ENCODE measurements at places on chromosomes 13 and 19. TPM values are rescaled to one million over a fixed set of nuclear protein-coding genes. Genes with fewer than 3 reads are reported as not detected.

Gene ZFR2
- 0.34 TPM for total RNA-seq

DNA sequence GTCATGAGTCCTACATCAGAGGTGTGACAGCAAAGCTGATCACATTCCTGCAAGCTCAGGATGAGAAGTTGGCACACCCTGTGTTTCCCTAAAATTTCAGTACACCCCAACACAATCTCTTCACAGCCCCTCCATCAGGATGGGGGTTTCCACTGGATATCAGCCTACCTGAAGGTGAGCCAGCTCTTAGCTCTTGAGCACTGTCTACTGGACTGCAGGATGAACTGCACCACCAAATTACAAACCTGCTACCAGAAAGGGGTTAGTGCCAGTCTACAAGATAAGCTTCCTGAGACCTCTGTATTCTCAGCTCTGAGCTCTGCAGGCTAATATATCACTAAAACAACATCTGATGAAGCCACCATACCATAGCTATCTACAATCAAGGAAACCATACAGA lies 1616.2 kb upstream of the SPRY2 start:
- no peak overlapping the region for H3K27ac ChIP-seq
- no peaks in the 10 kb centered on the region for H3K4me1 ChIP-seq
- H3K4me3 ChIP-seq: no peak overlapping the region
- no peaks in the 10 kb centered on the region for H3K27me3 ChIP-seq

DNA sequence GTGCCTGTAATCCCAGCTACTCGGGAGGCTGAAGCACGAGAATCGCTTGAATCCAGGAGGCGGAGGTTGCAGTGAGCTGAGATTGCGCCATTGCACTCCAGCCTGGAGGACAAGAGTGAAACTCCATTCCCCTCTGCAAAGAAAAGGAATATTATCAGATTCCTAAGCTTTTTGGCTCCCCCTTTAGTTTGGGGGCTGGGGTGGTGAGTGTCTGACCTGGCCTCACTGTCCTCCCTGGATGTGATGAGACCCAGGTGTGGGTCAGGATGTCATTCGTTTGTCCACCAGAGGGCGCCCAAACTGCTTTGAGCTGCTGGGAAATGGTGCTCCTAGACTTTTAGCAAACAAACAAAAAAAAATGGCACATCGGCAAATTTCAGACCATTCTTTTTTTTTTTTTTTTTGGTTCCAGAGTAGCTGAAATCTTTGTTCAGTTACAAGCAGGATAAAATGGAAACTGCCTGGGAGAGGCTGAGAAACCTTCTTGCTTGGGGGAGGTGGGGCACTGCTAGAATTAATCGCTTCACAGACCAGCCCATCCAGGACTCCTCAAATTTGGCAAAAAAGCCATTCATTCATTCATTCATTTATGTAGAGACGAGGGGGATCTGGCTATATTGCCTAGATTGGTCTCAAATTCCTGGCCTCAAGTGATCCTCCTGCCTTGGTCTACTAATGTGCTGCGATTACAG lies 29.4 kb downstream of the SPC24 start:
- no peaks in the 10 kb centered on the region for H3K4me1 ChIP-seq
- H3K27me3 ChIP-seq: no peaks in the 10 kb centered on the region
- H3K36me3 ChIP-seq: peaks cover 16% of the 10 kb centered on the region
- H3K4me3 ChIP-seq: no peak overlapping the region
- peak; percentile 83 for DNase-seq
- H3K27ac ChIP-seq: no peak overlapping the region

DNA sequence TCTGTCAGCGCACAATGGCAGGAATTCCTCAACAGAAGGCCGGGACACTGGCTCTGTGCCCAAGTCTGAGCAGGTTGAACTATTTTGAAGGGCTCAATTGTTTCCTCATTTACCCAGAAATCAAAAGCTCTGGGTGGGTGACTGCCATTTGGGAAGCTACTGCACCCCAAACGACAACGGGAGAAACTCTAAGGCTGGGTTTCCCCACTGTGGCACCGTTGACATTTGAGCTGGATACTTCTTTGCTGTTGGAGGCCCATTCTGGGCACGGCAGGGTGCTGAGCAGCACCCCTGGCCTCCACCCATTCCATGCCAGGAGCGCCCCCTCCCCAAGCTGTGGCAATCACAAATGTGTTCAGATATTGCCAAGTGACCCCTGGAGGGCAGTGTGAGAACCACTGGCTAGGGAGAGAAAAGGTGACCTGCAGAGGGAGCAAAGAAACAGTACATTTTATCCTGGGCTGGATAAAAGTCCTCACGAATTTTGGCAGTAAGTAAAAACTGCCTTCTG lies 62.5 kb downstream of the RFX2 start:
- no peak overlapping the region for H3K4me3 ChIP-seq
- peaks cover 9% of the 10 kb centered on the region for H3K4me1 ChIP-seq
- peaks cover 6% of the 10 kb centered on the region for H3K36me3 ChIP-seq
- DNase-seq: peak; percentile 64
- H3K27me3 ChIP-seq: no peaks in the 10 kb centered on the region

DNA sequence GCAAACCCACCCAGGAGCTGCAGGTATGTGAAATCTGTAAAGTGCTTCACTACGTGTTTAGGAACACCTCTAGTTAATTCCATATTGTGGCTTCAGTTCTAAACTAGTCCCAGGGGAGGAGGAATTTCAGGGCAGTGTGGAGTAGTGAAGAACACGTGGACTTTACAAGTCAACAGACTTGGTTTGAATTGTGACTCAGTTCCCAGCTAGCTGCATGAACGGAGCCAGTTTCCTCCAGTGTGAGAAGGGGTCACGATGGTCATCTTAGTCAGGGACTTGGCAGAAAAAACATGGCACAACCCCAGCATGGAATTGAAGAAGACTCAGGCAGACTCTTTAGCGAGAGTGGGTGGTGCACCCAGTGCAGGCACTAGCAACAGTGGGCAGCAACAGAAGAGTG lies 175.7 kb upstream of the UBL3 start:
- no peak overlapping the region for H3K27ac ChIP-seq
- no peaks in the 10 kb centered on the region for H3K27me3 ChIP-seq
- H3K4me3 ChIP-seq: no peak overlapping the region
- no peaks in the 10 kb centered on the region for H3K4me1 ChIP-seq

- DNase-seq: no peak
- no peaks in the 10 kb centered on the region for H3K27me3 ChIP-seq
- H3K4me1 ChIP-seq: no peaks in the 10 kb centered on the region
- H3K27ac ChIP-seq: no peak overlapping the region
- peaks cover 24% of the 10 kb centered on the region for H3K36me3 ChIP-seq
Measured at GRCh38 chr19:5271145-5271544, 69.5 kb downstream of the PTPRS start.

DNA sequence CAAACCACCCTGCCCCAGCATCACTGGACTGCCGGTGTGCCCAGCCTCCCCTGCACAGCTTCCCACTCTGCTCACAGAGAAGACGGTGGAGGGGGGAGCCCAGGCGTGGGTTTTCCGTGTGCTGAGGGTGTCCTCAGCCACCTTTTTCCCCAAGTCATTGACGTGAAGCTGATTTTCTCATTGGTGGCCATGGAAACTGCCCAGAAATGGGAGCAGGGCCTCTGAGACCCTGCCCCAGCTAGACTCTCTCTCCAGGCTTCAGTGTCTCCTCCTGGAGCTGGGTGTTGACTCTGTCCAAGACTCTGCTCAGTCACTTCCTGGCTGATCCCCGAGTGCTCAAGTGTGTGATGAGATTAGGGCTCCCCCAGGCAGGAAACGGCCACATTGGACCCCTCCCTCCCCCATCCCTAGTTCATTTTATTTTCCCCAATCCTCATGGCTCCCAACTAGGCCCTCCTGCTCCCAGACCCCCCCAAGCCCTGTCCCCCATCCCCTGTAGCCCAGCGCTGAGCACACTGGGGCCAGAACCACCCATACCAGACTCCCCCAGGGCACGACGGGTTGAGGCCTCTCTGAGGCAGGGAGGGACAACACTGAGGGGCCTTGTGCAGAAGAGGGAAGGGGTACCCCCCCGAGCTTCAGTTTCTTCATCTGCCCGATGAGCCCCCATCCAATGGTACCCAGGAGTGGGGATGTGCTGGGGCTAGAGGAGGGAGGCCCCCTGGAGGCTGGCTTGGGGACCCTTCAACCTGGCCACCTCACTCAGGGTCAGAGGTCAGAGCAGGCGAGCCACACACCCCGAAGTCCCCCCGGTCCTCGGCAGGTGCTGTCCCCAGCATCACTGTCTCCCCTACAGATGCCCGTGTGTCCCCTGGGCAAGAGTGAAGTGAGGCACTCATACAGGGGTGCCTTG lies 1.2 kb upstream of the F2RL3 start:
- no peaks in the 10 kb centered on the region for H3K36me3 ChIP-seq
- H3K27ac ChIP-seq: peak overlapping the region; percentile 83
- H3K27me3 ChIP-seq: no peaks in the 10 kb centered on the region
- H3K4me1 ChIP-seq: peaks cover 20% of the 10 kb centered on the region
- DNase-seq: no peak
- no peak overlapping the region for H3K4me3 ChIP-seq

DNA sequence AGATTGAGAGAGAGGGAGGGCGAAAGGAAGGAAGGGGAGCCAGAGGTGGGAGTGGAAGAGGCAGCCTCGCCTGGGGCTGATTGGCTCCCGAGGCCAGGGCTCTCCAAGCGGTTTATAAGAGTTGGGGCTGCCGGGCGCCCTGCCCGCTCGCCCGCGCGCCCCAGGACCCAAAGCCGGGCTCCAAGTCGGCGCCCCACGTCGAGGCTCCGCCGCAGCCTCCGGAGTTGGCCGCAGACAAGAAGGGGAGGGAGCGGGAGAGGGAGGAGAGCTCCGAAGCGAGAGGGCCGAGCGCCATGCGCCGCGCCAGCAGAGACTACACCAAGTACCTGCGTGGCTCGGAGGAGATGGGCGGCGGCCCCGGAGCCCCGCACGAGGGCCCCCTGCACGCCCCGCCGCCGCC lies at the start of gene TNFSF11:
TNFSF11 (plus strand) TSS at position 142 of the 400 bp plus-strand sequence; CDS start at position 294, 152 bp downstream.
- H3K4me1 ChIP-seq: no peaks in the 10 kb centered on the region
- DNase-seq: peak; percentile 50
- no peaks in the 10 kb centered on the region for H3K36me3 ChIP-seq
- H3K4me3 ChIP-seq: peak within 1 kb of the TSS; percentile 9
- peaks cover 7% of the 10 kb centered on the region for H3K27me3 ChIP-seq

GRCh38 chr13:114097893-114098688 lies 34.3 kb downstream of the RASA3 start:
- peaks cover 7% of the 10 kb centered on the region for H3K4me1 ChIP-seq
- no peak overlapping the region for H3K4me3 ChIP-seq

Gene SERP2
- 6.9 TPM for total RNA-seq

DNA sequence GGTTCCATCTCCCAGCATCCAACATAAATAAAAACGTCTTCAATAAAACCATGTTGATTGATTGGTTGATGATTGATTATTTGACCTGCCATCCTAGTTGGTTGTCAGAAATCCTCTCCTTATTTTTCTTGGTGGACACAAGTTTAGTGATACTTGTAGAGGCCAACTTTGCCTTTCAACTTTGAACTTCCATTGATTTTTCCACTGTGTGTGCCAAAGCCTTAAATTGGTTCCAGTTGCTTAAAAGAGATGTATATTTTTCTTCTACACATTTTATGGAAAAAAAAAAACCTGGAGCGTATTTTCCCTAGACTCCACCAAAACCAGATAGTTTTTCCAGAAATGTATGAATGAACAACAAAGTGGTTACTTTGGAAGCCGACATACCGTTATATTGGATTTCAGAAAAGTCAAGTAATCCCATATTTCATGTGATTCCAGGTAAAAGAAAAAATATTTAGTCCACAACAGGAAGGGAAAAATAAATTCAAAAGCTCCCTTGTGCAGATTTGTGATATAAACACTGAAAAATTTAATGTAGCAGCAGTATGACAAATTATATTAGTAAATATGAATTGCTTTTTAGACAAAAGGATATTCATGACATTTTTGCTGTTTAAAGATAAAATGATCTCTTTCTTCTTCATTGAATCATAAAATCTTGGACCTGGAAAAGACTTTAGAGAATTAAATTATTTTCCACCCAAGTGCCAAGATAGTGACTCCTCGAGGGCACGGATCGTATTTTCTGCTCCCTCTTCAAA lies 85.2 kb downstream of the MBNL2 start:
- H3K27ac ChIP-seq: no peak overlapping the region
- peak; percentile 39 for DNase-seq
- H3K4me3 ChIP-seq: no peak overlapping the region
- H3K36me3 ChIP-seq: no peaks in the 10 kb centered on the region
- H3K27me3 ChIP-seq: no peaks in the 10 kb centered on the region
- peaks cover 6% of the 10 kb centered on the region for H3K4me1 ChIP-seq

DNA sequence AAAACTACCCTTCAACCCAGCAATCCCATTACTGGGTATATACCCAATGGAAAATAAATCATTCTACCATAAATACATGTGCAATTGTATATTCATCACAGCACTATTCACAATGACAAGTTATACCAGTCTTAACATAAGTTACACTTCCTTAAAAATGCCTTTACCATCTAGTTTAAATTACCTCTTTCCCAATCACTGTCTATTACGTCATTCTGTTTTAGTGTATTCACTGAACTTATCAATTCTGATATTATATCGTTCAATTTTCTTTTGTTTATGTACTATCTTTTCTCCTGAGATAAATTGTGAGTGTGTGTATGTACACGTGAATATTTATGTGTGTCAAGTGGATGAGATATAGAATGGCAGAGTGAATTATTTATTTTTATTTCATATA lies 1416.8 kb downstream of the OLFM4 start:
- H3K36me3 ChIP-seq: no peaks in the 10 kb centered on the region
- no peak overlapping the region for H3K4me3 ChIP-seq
- H3K4me1 ChIP-seq: no peaks in the 10 kb centered on the region

DNA sequence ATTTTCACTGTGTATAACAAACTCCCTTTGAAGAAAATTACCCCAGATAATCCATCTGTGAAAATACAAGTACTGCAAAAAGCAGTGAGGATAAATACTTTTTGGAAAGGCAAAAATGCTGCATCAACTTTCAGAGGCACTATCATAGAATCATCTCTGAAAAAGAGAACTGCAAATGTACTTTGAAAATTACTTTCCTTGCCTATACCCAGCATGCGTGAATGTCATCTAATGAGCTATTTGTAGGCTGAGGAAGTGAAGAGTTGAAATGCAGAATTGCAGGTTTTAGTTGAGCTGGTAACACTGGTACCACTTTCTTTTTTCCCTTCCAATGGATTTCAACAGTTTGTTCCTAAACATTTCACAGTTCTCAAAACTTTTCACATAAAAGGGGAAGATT lies 196.7 kb downstream of the TBC1D4 start:
- peaks cover 11% of the 10 kb centered on the region for H3K36me3 ChIP-seq
- no peak for DNase-seq
- H3K4me1 ChIP-seq: no peaks in the 10 kb centered on the region
- H3K27me3 ChIP-seq: no peaks in the 10 kb centered on the region

DNA sequence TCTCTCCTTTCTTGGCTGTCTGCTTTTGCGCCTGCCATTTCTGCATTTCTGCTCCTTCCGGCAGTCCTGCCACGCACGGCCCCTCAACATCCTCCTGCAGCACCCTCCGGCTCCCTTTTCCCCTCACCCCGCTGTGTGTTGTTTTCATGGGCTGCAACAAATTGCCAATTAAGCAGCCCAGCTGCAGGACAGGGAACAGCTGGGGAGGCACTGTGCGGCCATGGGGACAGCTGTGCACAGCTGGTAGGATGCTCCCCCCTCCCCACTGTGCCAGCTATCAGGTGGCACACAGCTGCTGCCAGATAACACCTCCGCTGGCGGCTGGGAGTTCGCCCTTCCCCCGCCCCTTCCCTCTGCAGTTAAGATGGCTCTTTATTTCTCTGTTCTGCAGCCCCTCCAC lies 25.4 kb downstream of the LYL1 start:
- peaks cover 43% of the 10 kb centered on the region for H3K36me3 ChIP-seq
- no peak overlapping the region for H3K27ac ChIP-seq
- no peaks in the 10 kb centered on the region for H3K27me3 ChIP-seq
- DNase-seq: peak; percentile 79
- peaks cover 45% of the 10 kb centered on the region for H3K4me1 ChIP-seq
